LoVo (cell line): ENCODE measurements at places on chromosomes 6 and 20.

DNA sequence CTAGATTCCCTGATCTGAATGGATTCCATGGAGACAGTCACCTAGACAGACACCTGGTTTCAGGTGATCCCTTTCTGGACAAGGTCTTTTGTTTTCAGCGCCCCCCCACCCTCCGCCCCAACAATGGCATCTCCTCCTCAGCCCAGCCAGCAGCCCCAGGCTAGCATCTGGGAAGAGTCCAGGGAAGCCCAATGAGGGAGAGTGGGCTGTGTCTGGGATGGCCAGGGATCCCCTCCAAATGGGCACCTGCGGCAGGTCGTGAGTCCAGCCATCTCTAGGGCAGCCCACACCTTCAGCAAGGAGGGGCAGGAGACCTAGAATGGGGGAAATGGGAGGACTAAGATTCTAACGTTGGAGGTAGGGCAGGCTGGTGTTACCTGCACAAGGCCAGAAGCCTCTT, 1.2 kb upstream of the SLC24A3 start:
- DNase-seq: no peak

DNA sequence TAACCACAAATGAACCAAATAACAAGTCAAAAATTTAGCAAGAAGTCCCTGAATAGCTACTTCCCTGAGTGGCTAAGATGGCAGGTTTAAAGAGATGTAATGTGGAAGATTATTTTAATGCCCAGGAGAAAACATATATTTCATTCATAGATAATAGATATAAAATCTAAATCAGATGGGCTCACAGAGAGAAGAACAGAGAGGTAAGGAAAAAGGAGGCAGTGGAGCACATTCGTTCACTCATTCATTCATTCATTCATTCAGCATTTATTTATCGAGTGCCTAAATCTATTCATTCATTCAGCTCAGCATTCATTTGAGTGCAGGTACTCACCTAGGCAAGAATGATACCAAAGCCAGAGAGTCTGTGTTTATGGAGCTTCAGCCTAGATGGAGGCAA, 32.1 kb upstream of the IYD start:
- DNase-seq: no peak

GRCh38 chr6:108884211-108885059, 36.2 kb downstream of the ARMC2 start:
- DNase-seq: no peak

DNA sequence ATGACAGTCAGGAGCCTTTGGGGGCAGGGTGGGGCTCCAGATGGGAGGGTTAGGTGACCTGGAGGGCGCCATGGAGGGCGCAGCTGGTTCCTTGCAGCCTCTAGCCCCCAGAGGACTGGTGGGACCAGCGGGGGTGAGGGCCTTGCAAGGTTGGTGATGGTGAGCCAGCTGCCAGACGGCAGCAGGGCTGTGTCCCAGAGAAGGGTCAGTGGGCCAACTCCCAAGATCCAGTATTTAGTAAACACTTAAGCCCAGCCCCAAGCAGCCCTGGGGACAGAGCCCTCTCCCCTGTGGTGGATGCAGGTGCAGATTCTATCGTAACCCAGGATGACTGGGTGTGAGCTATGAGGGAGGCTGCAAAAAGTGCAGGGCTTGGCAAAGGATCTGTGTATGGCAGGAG, 201.5 kb upstream of the RNF24 start:
- DNase-seq: no peak

GRCh38 chr6:53282234-53282633, 66.5 kb downstream of the ELOVL5 start:
- DNase-seq: no peak

DNA sequence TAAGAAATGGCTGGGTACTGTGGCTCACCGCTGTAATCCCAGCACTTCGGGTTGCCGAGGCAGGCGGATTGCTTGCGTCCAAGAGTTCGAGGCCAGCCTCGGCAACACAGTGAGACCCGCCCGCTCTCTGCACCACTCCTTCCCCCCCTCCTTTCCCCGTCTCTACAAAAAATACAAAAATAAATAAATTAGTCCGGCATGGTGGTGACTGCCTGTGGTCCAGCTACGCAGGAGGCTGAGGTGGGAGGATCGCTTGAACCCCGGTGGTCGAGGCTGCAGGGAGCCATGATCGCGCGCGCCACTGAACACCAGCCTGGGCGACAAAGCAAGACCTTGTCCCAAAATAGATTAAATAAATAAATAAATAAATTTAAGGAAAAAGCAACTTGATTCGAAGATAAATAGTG, 448 bp upstream of the RNF114 start:
- DNase-seq: no peak

DNA sequence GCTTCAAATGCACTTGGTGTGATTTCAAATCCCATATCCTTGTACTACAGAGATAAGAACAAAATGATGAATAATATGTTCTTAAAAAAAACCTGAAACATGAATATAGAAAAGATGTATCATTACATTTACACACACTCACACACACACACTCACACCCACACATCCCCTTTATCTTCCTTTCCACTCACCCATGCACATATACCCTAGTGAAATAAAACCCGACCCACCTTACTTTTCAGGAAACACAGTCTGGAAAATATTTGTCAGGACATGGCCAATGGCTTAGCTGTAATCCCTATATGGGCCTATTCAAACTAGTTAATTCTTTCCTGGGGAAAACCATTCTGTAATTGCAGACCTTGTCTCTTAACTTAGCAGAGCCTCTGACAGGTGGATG, 60.8 kb upstream of the EDN1 start:
- no peak for DNase-seq

DNA sequence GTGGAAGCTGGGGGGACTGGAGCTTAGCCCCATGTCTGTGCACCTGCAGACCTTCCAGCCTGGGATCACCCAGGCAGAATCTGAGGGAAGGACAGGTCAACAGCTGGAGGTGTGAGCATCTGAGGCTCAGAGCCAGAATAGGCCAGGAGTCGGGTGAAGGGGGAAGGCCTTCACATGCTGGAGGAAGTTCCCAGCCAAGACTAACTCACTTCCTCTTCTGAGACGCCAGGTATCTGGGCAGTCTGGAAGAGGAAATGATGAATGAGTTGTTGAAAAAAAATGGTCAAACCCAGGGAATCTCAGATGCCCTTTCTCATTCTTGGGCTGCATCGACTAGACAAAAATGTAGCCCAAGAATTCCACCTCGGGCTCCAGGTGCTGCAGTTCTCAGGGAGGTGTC, 73.6 kb upstream of the TIAM2 start:
- DNase-seq: no peak

GRCh38 chr20:55935448-55936208, 69.7 kb downstream of the CBLN4 start:
- no peak for DNase-seq

DNA sequence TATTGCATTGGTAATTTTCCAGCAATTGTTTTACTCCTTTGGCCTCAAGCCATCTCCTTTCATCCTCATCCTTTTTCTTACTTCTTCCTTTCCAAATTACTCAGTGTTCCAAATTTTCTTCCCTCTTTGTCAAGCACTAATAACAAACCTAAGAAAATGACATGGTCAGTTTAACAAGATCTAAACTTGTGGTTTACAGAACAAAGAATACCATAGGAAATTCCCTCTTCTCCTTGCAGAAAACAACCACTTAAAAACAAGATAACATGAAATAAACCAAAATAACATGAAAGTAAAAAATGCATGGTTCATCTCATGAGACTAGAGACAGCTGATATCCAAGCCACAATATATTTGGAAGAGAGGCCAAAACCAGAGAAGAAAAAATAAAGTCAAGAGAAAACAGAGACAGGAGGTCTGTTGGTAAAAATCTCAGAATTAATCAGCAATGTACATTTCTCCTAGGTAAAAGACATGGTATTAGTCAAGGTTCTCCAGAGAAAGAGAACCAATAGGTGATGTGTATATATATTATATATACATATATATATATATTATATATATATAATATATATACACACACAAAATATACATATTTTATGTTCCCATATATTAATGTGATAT, 51.0 kb upstream of the SENP6 start:
- no peak for DNase-seq

- no peak for DNase-seq
These were observed 417.0 kb upstream of the SLC35B3 start for GRCh38 chr6:8852332-8852731.

DNA sequence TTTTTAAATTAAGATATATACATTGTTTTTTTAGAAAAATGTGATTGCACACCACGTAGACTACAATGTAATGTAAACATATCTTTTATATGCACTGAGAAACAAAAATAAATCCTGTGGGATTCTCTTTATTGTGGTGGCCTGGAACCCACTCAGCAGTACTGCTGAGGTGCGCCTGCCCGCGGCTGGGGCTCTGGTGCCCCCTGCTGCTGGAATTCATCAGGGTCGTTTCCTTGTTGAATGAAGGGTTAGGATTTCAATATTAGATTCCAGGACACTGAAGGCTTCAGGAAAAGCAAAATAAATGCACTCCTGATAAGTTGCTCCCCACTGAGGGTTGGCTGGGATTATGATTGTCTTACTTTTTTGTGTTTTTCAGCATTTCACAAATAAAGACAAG, 175.8 kb upstream of the GGTLC1 start:
- DNase-seq: no peak

DNA sequence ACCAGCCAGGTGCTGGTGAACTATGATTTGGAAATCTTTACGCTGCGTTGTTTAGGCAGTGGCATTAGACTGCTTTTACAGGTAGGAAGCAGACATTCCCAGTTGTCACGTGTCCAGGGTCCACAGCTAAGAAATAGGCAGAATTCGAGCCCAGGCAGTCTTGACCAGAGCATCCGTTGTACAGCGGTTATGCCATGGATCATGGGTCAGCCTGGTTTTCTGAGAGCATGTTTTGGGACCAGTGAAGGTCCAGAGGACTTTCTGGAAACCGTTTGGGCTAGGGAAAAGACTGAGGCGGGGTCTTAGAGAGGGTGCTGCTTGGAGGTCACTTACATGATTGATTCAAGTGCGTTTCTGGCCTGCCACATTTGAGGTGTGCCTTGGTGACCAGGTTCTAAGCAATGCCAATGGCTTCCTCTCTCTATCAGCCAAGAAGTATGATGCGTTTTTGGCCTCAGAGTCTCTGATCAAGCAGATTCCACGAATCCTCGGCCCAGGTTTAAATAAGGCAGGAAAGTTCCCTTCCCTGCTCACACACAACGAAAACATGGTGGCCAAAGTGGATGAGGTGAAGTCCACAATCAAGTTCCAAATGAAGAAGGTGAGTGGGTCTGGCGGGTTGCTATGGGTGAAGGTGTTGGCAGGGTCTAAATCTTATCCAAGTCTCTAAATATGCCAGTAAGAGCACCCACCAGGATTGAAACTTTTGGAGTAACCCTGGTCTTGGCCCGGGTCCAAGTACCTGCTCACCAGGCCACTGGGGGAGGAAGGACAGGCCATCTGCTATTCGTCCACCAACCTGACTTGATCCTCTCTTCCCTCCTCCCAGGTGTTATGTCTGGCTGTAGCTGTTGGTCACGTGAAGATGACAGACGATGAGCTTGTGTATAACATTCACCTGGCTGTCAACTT, 1.8 kb downstream of the RPL10A start:
- DNase-seq: peak; percentile 41

DNA sequence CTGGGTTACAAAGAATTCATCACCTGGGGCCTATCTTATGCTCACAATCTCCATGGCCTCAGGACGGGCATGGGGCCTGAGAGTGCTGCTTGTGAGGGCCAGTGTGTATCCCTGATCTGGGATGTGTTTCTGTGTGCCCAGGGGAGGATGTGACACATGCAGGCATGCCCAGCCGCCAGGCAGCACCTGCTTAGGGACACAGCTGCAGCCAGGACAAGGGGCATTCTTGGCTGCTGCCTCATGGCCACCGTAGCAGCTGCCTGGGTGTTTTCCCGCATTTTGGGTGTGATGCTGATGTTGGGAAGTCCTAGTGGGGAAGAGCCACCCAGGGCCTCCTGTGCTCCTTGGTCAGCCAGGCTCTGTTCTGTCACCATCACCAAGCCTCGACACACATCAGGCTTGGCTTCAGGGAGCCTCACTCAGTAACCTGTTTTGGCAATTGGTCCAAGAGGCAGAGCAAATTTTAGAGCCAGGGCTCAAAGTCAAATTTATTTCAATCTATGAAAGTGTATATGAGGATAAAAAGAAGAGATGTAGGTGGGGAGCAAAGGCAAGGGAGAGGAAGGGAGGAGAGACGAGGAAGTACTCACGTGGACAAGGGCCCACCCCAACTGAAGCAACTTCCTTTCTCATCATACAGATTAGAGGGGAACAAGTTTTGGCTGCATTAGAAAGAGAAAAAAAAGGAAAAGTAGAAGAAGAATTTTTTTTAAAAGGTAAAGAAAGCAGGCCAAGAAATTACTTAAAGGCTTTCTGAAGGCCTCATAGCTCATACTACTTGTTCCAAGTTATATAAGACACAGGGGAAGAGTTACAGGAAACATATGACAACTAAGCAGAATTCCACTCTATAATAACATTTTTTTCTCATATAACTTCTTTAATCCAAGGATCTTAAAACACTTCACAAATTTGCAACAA, 269.9 kb upstream of the SUPT3H start:
- DNase-seq: no peak

- DNase-seq: no peak
These were observed 42.0 kb downstream of the JARID2 start for GRCh38 chr6:15287670-15288375.

GRCh38 chr6:157096522-157096921, 226.8 kb downstream of the TMEM242 start:
- no peak for DNase-seq

DNA sequence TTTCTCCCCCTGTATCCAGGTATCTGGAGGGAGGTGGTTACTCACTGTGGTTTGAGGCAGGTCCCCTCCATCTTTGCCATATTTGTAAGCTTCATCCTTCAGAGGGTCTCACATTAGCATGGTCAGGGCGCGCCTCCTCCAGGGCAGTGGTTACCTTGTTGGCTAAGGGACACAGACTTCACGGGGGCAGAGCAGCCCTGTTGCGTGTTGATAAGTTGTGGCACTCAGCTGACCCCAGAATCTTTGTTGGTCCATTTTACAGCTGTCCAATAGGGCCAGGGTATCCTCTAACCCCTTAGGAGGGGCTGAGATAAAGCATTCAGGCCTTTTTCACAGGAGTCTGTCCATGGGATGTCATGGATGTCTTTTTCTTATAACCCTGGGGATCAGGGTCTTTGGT, 89.5 kb upstream of the RNF24 start:
- no peak for DNase-seq

GRCh38 chr6:155448668-155449449, 6.8 kb downstream of the NOX3 start:
- DNase-seq: no peak

GRCh38 chr6:75098709-75099108, 107.1 kb downstream of the COL12A1 start:
- DNase-seq: peak; percentile 70

GRCh38 chr20:32451682-32452461, 93.7 kb downstream of the ASXL1 start:
- no peak for DNase-seq

GRCh38 chr20:59568509-59569024, 35.8 kb upstream of the PHACTR3 start:
- no peak for DNase-seq

- no peak for DNase-seq
These were observed 157.5 kb downstream of the BMP7 start for GRCh38 chr20:57108742-57109570.
